ENCODE measurements at places on chromosomes 11 and 22.
A peak's percentile ranks its signal among the peaks of the same experiment; 100 is the strongest.

- DNase-seq: no peak
Observed at GRCh38 chr11:10114593-10115404, 179.2 kb downstream of the SBF2 start.

- DNase-seq: no peak
Observed at GRCh38 chr11:17077240-17077519, 287 bp downstream of the RPS13 start.

- DNase-seq: no peak
Observed at GRCh38 chr22:29521526-29521925, 32.0 kb downstream of the THOC5 start.

- DNase-seq: no peak
Observed at GRCh38 chr11:125081098-125081798, 18.1 kb downstream of the SLC37A2 start.

- no peak for DNase-seq
Observed at GRCh38 chr11:87076260-87076783, 38.6 kb downstream of the TMEM135 start.

DNA sequence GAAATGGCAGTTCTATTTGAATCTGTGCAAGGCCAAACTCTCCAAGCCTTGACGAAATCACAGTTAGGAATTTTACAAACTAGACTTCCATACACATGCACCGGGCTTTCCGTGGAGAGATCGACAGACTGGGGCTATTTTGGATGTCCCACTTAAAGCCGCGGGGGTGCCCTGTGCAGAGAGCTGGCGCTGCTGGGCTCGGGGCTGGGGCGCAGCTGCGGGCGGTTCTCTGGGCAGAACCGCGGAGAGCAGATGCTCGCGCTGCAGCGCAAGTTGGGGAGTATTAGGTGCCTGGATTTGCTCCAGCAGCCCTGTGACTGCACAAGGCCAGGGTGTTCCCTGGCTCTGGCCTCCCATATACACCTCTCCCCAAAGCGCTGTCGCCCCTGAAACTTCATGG lies 67.2 kb downstream of the SPATA19 start:
- DNase-seq: no peak

DNA sequence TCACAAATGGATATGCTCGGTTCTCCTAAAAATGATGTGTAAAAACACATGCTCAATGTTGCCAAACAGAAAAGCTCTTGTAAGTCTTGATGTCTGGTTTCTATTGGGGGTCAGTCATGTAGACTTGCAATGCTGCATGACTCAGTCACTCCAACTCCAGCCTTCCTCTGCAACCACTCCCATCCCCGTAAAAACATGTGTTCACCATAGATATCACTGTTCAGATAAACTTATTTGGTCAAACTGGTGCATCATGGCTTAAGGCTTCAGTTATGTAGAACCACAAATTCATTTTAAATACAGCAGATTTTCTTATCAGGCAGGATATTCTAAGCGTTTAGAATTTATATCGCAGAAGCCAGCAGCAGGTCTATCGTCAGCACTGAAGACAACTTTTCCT lies 298.4 kb upstream of the LUZP2 start:
- no peak for DNase-seq

- DNase-seq: no peak
Observed at GRCh38 chr11:121466063-121466794, 13.5 kb upstream of the SORL1-AS1 start.

- DNase-seq: no peak
Observed at GRCh38 chr11:112179601-112180000, 4.3 kb downstream of the BCO2 start.

- DNase-seq: peak; percentile 57
Observed at GRCh38 chr22:20507253-20508066, at the start of gene MED15. Gene MED15, plus strand, starts transcription at chr22:20507610. Its CDS starts 69 bp downstream, at chr22:20507679.

DNA sequence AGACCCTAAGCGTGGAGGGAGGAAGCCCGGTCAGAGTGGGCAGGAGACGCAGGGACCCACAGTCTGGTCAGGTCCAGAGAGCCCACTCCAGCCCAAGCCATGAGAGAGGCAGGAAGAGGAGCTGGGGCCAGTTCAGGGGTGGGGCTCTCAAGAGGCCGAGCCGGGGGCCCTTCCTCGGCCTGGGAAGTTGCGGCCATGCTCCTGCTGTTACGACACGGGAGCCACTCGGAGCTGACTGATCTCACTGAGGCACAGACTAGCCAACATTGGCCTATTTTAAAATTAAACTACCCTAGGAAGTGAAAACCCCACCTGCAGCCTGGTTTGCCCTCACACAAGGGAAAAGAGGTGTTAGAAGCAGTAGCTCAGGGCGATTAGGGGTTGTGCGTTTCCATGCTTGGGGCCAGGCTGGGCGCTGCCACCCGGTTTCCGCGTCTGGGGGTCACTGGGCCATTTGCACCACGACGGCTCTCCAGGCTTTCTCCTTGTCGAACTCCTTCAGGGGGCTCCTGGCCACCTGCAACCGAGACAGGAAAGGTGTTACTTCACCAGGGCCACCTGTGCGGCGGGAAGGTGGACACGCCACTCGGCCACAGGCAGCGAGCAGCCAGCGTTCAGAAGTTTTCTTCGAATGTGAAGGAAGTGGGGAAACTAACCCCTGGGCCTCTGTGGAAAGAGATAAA lies 3.2 kb upstream of the TTLL8 start:
- DNase-seq: no peak

- DNase-seq: no peak
Observed at GRCh38 chr11:6402061-6402470, 11.8 kb downstream of the SMPD1 start.

GRCh38 chr11:11621573-11622339 lies at the start of gene GALNT18:
Gene GALNT18, minus strand, starts transcription at chr11:11622005.
- DNase-seq: no peak
